ENCODE measurements at places on chromosomes 12 and 14.
A peak's percentile ranks its signal among the peaks of the same experiment; 100 is the strongest.

DNA sequence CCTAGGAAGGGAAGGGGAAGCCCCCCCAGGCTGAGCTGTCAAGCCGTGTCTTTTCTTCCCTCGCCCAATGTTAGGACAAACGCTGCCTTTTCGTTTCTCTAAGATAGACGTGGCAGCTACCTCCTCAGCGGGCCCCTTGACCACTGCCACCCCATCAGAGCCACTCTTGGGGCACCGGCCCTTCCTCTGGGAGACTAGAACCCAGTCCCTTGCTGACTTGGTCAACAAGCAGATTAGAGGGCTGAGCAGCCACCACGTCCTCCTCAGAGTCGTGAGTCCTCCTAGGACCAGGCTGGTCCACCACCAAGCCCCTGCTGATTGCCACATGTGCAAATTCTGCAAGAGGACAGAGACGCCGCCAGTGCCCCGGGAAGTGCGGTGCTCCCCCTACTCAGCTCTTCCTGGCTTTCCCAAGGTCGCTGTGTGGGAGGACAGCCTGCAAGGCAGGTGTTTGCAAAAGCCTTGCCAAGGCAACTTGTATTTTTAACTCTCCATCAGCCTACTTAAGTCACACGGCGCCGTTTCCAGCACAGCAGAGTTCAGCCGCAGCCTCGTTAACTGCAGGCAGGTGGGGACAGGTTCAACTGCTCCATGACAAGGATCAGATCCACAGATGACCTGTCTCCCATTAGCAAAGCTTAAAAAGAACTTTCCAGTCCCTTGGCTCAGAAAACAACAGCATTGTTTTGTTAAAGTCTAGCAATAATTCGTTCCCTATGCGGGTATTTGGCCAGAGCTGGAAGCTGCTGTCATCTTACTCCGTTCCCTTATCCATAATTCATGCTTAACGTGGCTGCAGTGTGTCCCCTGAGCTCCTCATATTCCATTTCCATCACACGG is 65.6 kb downstream of the TESC start:
- DNase-seq = no peak

DNA sequence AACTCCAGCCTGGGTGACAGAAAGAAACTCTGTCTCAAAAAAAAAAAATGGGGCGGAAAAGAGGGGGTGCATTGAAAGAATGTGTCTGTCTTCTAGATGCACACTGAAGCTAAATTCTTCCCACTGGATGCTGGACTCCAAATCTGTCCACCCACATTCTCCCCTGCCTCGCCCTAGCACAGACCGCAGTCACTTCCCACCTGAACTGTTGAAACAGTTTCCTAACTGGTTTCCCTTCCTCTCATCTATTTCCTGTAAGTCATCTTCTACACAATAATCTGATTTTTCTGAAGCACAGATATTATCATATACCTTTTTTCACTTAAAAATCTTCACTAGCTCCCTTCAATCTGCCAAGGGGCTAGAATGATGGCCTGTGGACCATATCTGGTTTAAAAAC is 1.5 kb upstream of the HCAR1 start:
- no peak for DNase-seq

DNA sequence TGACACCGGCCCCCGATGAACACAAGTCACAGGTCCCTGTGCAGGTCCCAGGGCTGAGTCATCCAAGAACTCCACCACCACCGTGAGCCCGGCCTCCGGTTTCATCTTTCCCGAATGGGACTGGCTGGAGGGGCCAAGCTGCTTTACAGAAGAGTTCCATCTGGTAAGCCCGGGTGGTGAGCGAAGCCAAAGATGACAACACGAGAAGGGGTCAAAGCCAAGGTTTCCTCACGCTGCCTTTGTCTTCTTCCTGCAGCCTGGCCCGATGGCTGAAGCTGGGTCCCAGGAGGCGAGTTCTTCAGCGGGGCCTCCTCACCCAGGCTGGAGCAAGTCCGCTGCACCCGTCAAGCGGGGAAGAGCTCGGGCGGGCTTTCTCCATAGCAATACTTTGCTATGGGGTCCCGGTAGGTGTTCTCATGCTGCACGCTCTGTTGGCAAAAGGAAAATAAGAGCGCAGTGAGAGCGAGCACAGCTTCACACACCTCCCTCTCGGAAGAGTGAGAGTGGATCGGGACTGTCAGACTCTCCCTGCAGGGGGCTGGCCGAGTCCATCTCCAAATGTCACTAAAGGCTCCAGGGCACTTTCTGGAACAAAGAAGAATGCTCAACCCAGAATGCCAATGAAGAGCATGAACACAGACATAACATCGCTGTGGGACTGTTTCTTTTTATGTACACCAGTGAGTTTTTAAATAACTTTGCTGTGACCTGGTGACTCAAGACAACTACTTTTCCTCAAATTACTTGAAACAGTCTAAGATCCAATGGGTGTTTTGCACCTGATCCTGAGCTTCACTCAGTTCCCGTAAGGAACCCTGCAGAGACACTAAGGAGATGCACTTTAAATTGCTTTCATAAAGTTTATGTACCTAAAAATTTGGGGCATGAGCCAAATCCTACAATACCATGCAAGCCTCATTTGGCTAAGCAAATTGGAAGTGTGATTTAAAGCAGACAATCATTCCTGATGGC is 20.1 kb downstream of the SPRING1 start:
- DNase-seq = no peak

GRCh38 chr12:124848621-124849380 is 14.9 kb downstream of the SCARB1 start:
- no peak for DNase-seq

DNA sequence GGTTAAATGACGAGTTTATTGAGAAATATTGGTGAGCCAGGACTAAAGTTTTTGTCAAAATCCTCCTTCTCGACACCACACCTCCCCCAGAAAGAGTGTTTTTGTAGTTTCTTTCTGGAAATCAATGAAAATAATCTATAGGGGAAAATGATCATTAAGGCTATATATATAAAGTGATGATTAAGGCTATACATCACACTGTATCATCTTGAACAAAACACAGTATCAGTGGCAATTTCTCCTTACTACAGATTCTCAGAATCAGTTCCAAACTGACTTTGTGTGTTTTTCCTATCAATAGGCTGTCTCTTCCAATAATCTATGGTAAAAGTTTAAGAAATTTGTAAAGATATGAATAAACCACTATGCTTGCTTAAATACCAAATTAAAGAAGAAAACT is 81.7 kb downstream of the IFNG-AS1 start:
- no peak for DNase-seq

- DNase-seq = peak; percentile 60
These were observed 38.0 kb downstream of the ABCD2 start for GRCh38 chr12:39581592-39581991.

- no peak for DNase-seq
These were observed 97.3 kb upstream of the BCL2L14 start for GRCh38 chr12:11973396-11973795.

GRCh38 chr12:22329621-22330020 is 4.9 kb downstream of the ST8SIA1 start:
- DNase-seq = no peak

DNA sequence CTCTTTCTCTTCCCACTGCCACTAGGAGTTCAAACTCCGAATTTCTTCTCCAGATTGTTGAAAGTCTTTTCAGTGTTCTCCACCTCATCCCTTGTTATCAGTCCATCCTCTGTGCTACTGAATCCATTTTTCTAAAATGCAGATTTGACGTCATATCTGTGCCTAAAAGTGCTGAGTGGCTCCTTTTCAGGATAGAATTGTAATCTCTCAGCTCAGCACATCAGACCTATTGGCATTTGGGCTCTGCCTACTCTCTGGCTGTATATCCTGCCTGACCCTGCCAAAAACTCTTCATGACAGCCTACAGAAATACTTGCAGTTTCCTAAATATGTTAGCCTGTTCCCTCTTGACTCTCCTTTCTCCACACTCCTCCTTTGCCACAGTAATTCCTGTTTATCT is 1.1 kb upstream of the RABGGTA start:
- DNase-seq = no peak

DNA sequence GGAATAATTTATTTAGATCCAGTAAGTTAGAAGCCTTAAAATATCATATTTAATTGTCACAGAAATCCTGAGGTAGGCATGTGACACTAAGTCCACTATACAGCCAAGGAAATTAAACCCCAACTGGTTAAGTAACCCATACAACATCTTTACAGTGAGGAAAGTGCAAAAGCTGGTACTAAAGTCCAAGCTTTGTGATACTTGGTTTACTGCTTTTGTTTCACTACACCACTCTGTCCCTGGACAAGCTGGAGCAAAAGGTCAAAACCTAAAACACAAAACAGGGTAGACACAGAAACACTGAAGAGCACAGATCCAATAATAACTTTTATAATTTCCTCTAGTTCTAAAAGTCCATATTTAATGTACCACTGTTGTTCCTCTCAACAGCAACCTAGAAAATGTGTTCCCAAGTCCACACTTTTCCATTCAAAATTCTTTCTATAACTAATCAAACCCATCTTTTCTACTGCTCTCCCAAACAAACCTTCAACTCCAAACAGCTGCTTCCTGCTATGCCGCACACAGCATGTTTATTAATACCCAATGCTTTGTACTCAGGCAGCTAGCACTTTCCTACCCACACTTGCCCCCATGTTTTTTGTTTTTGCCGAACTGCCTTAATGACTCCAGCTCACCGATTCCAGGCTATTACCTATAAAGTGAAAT is 90.9 kb downstream of the MED13L start:
- DNase-seq = peak; percentile 92

DNA sequence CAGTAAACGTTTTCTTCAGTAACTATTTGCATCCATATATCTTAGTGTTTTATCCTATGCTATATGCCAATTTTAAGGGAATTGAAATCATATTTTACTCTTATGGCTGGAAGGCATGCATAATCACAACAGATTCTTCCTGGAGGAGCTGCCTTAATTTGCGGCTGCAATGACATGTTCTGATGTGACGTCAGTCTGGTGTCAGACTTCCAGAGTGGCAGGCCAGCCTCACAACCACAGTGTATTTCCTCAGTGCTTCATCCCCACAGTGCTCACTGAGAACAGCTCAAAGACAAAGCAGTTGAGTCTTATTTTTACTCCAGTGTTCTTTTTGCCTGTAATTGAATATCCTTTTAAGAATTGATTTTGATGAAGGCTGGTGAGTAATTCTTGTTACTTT is 107.1 kb downstream of the PLEKHA5 start:
- no peak for DNase-seq

- DNase-seq = no peak
These were observed 56.7 kb downstream of the FBRSL1 start for GRCh38 chr12:132546647-132547046.

DNA sequence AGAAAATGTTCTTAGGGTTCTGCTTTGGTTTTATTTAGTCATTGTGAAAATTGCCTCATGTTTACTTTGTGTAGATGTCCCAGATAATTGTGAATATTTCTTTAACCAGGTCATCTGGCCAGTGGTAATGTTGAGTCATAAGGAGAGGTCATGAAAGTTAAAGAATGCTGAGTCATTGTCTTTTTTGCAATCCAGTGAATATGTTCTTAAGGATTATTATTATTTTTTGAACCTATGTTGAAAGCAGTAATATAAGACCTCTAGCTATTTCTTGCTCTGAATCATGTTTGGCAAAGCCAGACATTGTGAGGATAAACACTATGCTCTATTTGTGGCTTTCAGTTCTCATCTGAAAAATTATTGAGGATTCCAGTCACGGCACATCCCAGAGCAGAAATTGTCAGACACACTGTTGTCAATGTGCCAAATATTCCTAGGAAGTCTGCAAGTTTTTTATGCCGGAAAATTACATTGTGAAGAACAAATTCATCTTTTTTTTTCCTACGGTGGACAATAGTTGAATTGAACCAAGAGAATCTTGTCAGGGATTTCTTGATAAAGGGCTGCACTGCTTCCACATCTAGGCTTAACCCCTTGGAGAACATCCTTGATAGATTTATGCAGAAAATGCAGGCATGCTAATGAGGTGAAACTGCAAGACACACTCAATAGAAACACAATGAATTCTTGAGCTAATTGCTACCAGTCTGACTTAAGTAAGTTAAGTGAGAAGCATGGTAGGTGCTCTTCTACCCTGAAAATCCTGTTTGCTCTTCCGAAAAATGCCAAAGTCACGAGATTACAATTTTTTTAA is 369.6 kb downstream of the ATP23 start:
- DNase-seq = peak; percentile 93

- no peak for DNase-seq
These were observed 58.4 kb upstream of the DIO3 start for GRCh38 chr14:101502761-101503392.

- DNase-seq = no peak
These were observed 80.0 kb downstream of the AACS start for GRCh38 chr12:125145196-125145595.

- DNase-seq = no peak
These were observed 3.4 kb downstream of the CHGA start for GRCh38 chr14:92926180-92926845.

GRCh38 chr12:90519285-90519684 is 435.7 kb downstream of the CCER1 start:
- DNase-seq = no peak

DNA sequence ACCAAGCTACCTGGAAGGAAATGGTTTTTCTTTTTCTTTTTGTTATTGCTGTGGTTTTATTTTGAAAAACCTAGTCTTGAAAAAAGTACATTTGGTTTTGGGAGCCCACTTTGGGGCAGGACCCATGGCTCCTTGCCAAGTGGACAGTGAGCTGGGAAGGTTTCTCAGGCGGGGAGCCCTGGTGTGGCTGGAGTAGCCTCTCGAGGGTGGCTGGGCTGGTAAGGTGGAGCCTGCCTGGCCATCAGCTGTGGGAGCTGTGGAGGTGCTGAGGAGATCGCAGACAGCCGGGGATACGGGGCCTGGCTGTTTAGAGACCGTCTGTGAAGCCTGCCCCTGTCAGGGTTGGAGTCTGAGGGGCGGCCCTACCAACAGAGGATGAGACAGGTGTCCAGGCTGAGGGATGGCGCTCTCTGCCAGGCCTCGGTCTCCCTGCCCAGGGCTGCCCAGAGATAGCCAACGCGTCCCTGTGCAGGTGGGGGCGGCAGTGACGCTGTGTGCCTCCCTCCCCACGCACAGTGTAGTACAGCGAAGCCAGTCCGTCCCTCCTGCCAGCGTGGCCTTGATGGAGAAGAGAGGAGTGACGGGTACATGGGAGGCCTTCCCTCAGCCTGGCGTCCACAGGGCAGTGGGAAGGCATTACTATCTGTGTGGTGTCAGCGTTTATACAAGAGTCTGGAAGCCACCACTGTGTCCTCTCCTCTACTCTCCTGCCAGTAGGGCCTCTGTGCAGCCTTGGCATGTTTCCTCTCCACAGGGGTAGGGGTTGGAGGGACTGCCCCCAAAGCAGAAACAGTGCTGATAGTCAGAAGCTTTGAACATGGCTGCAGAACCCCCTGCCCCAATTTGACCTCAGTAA is 5.9 kb downstream of the RIN3 start:
- no peak for DNase-seq

GRCh38 chr14:94480809-94481208 is 4.8 kb upstream of the SERPINA9 start:
- DNase-seq = no peak

Measured in dermis microvascular lymphatic vessel endothelial cell (primary cell).